ENCODE measurements at places on chromosomes 7 and 10. TPM values are rescaled to one million over a fixed set of nuclear protein-coding genes. Genes with fewer than 3 reads are reported as not detected.
A peak's percentile ranks its signal among the peaks of the same experiment; 100 is the strongest.

The EBLN1 gene
- total RNA-seq: not detected

The AKR1C2 gene
- total RNA-seq: 34.4 TPM

DNA sequence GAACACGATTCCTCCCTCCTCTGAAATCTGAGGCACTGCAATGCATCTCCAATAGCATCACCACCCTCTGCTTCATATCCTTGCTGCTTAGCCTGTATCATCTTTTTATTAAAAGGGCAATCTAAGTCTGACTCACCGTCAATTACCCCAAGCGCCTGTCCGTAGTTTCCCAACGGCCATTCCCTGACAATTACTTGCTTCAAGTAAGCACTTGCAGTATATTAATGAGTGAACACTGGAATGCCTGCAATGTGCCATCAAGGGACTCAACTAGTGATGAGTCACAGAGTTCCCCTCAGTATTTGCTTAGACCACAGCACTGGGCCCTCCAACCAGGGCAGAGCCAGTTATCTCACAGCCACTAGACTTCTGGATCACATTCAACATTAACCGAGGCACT lies 19.5 kb upstream of the PPP1R3C start:
- no peak overlapping the region for H3K4me3 ChIP-seq
- no peak overlapping the region for H3K27ac ChIP-seq
- no peaks in the 10 kb centered on the region for H3K27me3 ChIP-seq
- no peaks in the 10 kb centered on the region for H3K4me1 ChIP-seq

- peaks cover 23% of the 10 kb centered on the region for H3K4me1 ChIP-seq
- H3K27ac ChIP-seq: peak overlapping the region; percentile 58
- DNase-seq: no peak
These were observed 60.1 kb upstream of the ADRB1 start for GRCh38 chr10:113983552-113983951.

The COL26A1 gene
- total RNA-seq: 0.24 TPM

The SPDYE2 gene
- total RNA-seq: not detected

DNA sequence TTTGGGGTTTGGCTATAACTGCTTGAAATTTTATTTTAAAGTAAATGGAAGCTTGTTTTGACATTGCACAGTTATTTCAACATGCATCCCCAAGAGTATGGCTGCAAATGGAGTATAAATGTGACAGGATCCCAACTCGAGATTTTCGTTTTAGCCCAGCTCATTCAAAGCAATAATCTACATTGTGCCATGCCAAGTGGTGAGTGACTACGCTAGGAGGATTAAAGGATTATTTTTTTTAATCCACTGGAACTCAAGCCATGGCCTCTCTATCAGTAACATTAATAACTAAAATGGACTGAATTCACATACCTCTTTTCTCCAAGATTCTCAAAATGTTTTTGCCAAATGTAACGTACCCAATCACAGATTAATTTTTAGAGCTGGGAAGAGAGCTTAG lies 60.6 kb upstream of the AUTS2 start:
- no peaks in the 10 kb centered on the region for H3K36me3 ChIP-seq
- no peaks in the 10 kb centered on the region for H3K4me1 ChIP-seq
- H3K27ac ChIP-seq: no peak overlapping the region
- DNase-seq: no peak

- no peaks in the 10 kb centered on the region for H3K27me3 ChIP-seq
- no peaks in the 10 kb centered on the region for H3K4me1 ChIP-seq
- H3K4me3 ChIP-seq: no peak overlapping the region
- no peak overlapping the region for H3K27ac ChIP-seq
These were observed 76.7 kb downstream of the ZEB1 start for GRCh38 chr10:31395695-31396094.

DNA sequence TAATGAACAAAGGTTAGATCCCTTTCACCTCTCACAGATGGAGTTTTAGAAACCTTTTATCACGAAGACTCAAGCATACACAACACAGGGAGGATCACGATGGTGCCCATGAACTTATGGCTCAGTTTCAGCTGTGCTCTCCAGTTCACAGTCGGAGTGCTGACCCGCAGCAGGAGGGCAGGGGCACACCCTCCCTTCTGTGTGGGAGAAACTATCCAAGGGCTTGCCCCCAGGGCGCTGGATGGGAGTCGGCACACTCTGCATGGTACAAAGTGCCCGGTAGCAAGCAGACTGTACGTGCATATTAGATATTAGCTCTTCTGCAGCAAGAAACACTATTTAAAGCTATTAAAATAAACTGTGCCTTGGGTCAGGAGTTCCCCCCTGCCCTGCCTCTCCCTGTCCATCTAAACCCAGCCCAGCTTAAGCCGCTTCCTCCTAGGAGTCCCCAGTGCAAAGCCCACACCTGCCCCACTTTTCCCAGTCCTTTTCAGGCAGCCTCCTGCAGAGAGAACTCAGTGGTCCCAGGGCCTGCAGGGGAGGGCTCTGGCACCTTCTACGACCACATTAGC lies 76.5 kb downstream of the CHST15 start:
- peaks cover 35% of the 10 kb centered on the region for H3K36me3 ChIP-seq
- DNase-seq: no peak
- no peaks in the 10 kb centered on the region for H3K27me3 ChIP-seq
- H3K27ac ChIP-seq: no peak overlapping the region
- no peaks in the 10 kb centered on the region for H3K4me1 ChIP-seq

The PAX2 gene
- not detected for total RNA-seq

The NYAP1 gene
- 1.1 TPM for total RNA-seq

The AQP1 gene
- 826 TPM for total RNA-seq

- no peak overlapping the region for H3K27ac ChIP-seq
- no peaks in the 10 kb centered on the region for H3K4me1 ChIP-seq
- peak; percentile 28 for DNase-seq
- no peaks in the 10 kb centered on the region for H3K27me3 ChIP-seq
- H3K4me3 ChIP-seq: no peak overlapping the region
These were observed 37.0 kb upstream of the RET start for GRCh38 chr10:43039624-43040481.

DNA sequence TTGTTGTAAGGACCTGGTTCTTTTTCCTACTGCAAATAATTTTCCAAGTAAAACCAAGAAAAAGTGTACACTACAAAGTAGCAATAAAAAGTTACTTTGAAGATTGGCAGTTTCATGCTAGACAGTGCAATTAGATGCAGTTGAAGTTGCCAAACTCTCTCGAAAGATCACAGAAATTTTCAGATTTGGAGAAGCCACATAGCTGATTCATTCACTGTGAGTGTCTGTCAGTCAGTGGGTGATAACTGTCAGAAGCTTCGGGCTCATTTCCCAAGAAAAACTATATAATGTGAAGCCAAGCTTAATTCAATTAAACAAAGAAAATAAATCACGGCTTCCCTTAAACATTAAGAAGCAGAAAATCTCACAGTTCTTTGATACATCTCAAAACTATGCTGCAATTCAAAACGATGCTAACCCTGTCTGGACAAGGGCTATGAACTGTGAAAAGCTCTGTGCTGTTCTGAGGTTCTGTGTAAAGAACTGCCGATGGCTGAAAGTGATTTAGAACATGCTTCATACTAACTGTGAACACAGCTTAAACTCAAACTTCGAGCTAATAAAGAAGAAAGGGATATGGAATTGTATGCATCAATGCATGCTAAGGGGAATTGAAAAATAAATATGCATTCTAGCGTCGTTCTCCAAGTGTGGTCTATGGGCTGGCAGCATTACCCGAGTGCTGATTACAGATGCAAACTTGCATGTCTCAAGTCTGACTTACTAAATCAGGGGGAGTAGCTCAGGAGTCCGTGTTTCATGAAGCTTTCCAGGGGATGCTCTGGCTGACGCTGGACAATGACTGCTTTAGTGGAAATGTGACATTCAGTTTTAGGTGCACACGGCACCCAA lies 557.4 kb downstream of the CALN1 start:
- no peak overlapping the region for H3K27ac ChIP-seq
- DNase-seq: no peak
- H3K4me1 ChIP-seq: no peaks in the 10 kb centered on the region
- H3K36me3 ChIP-seq: no peaks in the 10 kb centered on the region

GRCh38 chr7:149459540-149460452 lies 1.1 kb downstream of the ZNF777 start:
- no peak for DNase-seq
- H3K4me1 ChIP-seq: peaks cover 19% of the 10 kb centered on the region
- H3K27me3 ChIP-seq: no peaks in the 10 kb centered on the region
- H3K27ac ChIP-seq: no peak overlapping the region

GRCh38 chr7:120628251-120628650 lies 229.7 kb downstream of the TSPAN12 start:
- H3K4me1 ChIP-seq: no peaks in the 10 kb centered on the region
- no peaks in the 10 kb centered on the region for H3K36me3 ChIP-seq
- H3K4me3 ChIP-seq: no peak overlapping the region
- H3K27me3 ChIP-seq: no peaks in the 10 kb centered on the region
- no peak overlapping the region for H3K27ac ChIP-seq

The CYP2C19 gene
- not detected for total RNA-seq

The TAS2R41 gene
- not detected for total RNA-seq

GRCh38 chr10:44786286-44786850 lies 124.8 kb upstream of the TMEM72 start:
- no peak overlapping the region for H3K4me3 ChIP-seq
- H3K36me3 ChIP-seq: no peaks in the 10 kb centered on the region
- no peaks in the 10 kb centered on the region for H3K4me1 ChIP-seq
- no peak overlapping the region for H3K27ac ChIP-seq
- no peaks in the 10 kb centered on the region for H3K27me3 ChIP-seq

DNA sequence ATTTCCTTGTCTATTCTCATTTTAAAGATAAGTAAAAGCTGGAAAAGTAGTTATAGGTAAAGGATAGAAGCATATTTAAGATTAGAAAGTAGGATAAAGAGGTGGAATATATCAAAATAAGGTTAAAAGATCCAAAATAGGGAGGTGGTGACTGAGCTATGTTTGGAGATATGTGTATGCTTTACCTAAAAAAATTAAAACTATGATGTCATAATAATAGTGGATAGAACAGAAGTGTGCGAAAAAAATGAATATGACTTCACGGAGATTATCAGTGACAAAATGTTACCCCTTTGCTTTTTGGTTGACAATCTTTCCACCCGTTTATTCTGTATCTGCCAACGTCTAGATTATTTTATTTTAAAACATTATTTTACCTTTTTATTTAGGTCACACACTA lies 33.4 kb upstream of the FERD3L start:
- no peak for DNase-seq
- no peaks in the 10 kb centered on the region for H3K27me3 ChIP-seq
- H3K36me3 ChIP-seq: no peaks in the 10 kb centered on the region
- H3K27ac ChIP-seq: no peak overlapping the region
- no peak overlapping the region for H3K4me3 ChIP-seq
- H3K4me1 ChIP-seq: no peaks in the 10 kb centered on the region

GRCh38 chr10:7272008-7272407 lies 138.8 kb downstream of the SFMBT2 start:
- DNase-seq: no peak
- no peaks in the 10 kb centered on the region for H3K4me1 ChIP-seq

DNA sequence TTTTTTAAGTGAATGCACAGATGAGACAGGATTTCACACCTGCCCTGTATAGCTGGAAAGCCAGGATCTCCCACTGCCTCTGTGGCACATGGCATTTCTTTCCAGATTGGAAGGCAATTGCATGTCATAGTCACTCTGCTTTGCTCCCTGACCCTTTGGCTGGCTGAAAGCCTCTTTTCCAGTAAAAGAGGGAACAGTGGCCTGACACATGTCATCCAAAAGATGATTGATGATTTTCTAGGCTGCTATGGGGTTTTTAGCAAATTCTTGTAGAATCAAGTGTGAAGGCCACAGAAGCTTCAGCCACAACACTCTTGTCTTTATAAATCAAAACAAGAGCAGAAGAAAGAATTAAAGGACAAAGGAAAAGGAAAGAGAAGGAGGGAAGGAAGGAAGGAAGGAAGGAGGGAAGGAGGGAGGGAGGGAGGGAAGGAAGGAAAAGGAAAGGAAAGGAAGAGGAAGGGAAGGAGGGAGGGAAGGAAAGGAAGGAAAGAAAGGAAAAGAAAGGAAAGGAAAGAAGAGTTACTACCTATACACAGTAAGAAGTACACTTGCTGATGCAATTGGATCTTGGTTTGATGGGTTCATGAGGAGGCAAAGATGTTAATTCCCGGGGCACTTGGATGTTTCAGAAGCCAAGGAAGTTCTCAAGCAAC lies 158.9 kb upstream of the FRMD4A start:
- no peaks in the 10 kb centered on the region for H3K36me3 ChIP-seq
- peaks cover 7% of the 10 kb centered on the region for H3K4me1 ChIP-seq
- DNase-seq: no peak
- no peak overlapping the region for H3K27ac ChIP-seq
- H3K4me3 ChIP-seq: no peak overlapping the region
- H3K27me3 ChIP-seq: no peaks in the 10 kb centered on the region

GRCh38 chr10:98254234-98254974 lies 13.6 kb downstream of the LOXL4 start:
- H3K4me3 ChIP-seq: no peak overlapping the region
- no peaks in the 10 kb centered on the region for H3K27me3 ChIP-seq
- DNase-seq: no peak
- H3K36me3 ChIP-seq: peaks cover 37% of the 10 kb centered on the region
- H3K27ac ChIP-seq: no peak overlapping the region

DNA sequence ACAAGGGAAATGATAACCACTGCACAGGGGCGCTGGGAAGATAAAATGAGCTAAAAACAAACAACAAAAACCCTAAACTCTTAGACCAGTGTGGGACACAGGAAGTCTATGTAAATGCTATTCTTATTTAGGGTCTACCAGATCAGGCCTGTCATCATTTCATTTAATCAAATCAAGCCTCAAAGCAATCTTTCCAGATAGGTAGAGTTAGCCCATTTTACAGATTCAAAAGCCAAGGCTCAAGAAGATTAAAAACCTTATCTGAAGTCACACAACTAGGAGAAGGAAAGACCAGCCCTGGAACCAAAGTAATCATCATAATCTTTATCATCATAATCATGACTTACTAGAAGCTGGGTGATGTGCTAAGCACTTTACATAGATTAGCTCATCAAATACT lies 4.7 kb downstream of the NOD1 start:
- no peak for DNase-seq
- H3K4me1 ChIP-seq: peaks cover 90% of the 10 kb centered on the region
- no peaks in the 10 kb centered on the region for H3K36me3 ChIP-seq
- no peaks in the 10 kb centered on the region for H3K27me3 ChIP-seq

The MUC3A gene
- total RNA-seq: 1.7 TPM

- H3K4me1 ChIP-seq: no peaks in the 10 kb centered on the region
- H3K27ac ChIP-seq: no peak overlapping the region
- peaks cover 8% of the 10 kb centered on the region for H3K27me3 ChIP-seq
- no peaks in the 10 kb centered on the region for H3K36me3 ChIP-seq
- no peak for DNase-seq
These were observed 4.8 kb upstream of the GCK start for GRCh38 chr7:44194069-44194468.

GRCh38 chr7:95141755-95142154 lies 182.6 kb downstream of the PON1 start:
- no peaks in the 10 kb centered on the region for H3K36me3 ChIP-seq
- no peak for DNase-seq
- no peaks in the 10 kb centered on the region for H3K4me1 ChIP-seq

GRCh38 chr10:97280783-97281182 lies 11.7 kb downstream of the ARHGAP19 start:
- H3K27ac ChIP-seq: no peak overlapping the region
- DNase-seq: no peak
- peaks cover 18% of the 10 kb centered on the region for H3K4me1 ChIP-seq
- no peaks in the 10 kb centered on the region for H3K36me3 ChIP-seq
- no peaks in the 10 kb centered on the region for H3K27me3 ChIP-seq
- H3K4me3 ChIP-seq: no peak overlapping the region

GRCh38 chr7:137531671-137532070 lies 188.1 kb upstream of the PTN start:
- no peak overlapping the region for H3K4me3 ChIP-seq
- no peak overlapping the region for H3K27ac ChIP-seq
- H3K27me3 ChIP-seq: no peaks in the 10 kb centered on the region
- no peak for DNase-seq
- no peaks in the 10 kb centered on the region for H3K4me1 ChIP-seq
- no peaks in the 10 kb centered on the region for H3K36me3 ChIP-seq

- DNase-seq: no peak
- H3K4me3 ChIP-seq: peak overlapping the region; percentile 58
- H3K27me3 ChIP-seq: peaks cover 36% of the 10 kb centered on the region
- H3K27ac ChIP-seq: peak overlapping the region; percentile 46
These were observed 32.1 kb downstream of the EN2 start for GRCh38 chr7:155489862-155490696.

All from lower lobe of right lung (tissue), 2 donors.